ENCODE measurements at places on chromosomes 2 and 18.
A peak's percentile ranks its signal among the peaks of the same experiment; 100 is the strongest.

DNA sequence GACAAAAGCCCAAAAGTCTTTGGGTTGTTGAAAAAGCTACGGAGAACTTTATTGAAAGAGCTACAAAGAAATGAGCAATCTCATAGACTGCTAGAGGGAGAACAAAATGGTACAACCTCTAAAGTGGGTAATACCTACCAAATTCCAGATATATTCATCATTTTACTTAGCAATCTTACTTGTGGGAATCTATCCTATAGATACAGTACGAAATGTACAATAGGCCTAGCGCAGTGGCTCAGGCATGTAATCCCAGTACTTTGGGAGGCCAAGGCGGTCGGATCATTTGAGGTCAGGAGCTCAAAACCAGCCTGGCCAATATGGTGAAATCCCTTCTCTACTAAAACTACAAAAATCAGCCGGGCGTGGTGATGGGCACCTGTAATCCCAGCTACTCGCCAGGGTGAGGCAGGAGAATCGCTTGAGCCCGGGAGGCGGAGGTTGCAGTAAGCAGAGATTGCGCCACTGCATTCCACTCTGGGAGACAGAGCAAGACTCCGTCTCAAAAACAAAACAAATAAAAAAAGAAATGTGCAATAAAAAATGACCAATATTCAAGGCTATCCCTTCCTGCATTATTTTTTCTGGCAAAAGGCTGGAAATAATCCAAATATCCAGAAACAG, 10.1 kb downstream of the EXOC6B start:
- peak; percentile 31 for ATAC-seq

GRCh38 chr2:226984750-226985582, 149.1 kb downstream of the RHBDD1 start:
- peak; percentile 65 for ATAC-seq

GRCh38 chr2:179746981-179747380, 114.4 kb downstream of the ZNF385B start:
- no peak for ATAC-seq

DNA sequence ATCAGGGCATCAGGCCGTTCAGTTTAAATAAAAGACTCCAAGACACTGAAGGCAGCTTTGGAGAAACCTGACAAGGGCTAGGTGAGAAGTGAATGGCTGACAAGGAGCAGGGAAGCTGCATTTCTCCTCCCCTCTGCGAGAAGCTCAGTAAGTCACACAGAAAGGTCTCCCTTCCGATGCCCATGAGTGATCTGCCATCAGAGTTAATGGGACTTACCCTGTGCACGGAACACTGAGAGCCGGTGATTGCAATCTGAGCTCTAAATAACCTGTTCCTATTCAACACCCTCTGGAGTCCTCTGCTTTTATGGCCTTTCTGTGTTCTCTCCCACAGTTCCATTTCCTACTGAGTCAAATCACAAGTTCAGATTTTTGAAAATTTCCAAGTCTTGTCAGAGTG, 322.2 kb upstream of the MYT1L start:
- no peak for ATAC-seq

Measured in esophagus mucosa (tissue), 1 donor.